Activated naive CD4-positive, alpha-beta T cell (primary cell): ENCODE measurements at places on chromosomes 5 and 9.

DNA sequence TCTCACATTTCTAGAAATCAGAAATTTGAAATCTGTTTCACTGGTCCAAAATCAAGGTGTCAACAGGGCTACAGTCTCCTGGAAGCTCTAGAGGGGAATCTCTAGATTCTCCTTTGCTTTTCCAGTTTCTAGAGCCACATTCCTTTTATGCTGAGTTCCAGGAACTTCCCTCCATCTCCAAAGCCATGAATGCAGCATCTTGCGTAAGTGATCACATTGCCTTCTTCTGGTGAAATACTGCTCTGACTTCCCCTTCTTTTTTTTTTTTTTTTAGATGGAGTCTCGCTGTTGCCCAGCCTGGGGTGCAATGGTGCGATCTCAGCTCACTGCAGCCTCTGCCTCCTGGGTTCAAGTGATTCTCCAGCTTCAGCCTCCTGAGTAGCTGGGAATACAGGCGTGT is 23.8 kb downstream of the GDA start:
- no peak for DNase-seq

DNA sequence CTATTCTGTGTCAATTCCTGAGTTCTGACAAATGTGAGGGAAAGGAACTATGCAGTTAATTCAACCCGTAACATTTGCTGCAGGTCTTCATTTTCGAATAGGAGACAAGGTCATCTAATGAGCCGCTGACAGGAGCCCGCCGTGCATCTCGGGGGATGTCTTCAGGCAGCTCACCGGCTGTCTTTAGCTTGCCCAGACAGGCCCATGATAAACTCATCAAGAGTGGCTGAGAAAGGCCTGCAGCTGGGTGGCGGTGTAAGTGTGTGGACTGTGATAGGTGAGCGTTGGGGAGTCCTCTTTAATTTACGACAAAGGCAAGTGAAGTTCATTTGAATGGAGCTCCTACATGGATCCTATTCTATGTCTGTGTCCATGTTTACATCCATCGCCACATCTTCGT is 190.5 kb downstream of the ADCY2 start:
- DNase-seq: no peak

- no peak for DNase-seq
Measured at GRCh38 chr9:87119328-87119881, 172.1 kb upstream of the GAS1 start.

DNA sequence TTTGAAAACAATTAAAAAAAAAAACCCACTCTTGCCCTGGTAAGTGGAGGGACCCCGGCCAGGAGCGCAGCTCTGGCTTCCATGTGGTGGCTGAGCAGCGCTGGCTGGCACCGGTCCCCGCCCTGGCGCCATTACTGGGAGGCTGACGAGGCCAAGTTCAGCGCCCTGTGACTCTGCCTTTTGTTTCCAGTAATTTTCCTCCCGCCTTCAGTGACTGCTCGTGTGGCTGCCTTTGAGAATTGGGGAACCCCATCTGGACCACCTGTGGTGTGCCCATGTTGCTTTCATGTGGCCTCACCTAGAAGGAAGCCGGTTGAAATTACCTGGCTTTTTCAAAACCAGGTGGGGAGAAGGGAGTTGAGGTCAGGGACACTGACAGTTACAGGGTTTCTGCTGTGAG is 136.1 kb downstream of the GAPVD1 start:
- DNase-seq: no peak

DNA sequence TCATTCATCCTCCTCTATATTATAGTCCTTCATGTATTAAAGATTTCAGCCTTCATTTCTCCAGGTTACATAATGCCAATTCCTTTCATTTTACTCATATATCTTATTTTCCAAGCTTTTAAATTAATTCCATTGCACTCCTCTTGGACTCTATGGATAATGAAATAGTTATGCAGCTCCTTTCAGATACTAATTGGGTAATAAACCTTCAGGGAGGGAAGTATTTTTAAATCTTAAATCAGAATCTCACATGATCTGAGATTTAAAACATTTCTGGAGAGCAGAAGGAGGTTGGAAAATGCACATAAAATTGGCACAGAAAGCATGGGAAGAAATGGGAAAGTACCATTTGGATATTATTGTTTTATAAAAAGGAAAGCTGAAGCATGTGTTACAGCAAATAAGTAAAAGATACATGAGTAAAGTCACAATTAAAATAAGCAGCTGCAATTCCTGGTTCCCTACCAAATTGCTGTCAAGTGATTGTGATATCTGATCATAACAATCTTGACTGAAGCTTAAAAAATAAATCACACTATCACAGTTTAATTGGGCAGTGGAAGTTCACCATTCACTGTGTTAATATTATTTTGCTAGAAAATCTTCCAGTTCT is 257.9 kb upstream of the NREP start:
- DNase-seq: no peak

DNA sequence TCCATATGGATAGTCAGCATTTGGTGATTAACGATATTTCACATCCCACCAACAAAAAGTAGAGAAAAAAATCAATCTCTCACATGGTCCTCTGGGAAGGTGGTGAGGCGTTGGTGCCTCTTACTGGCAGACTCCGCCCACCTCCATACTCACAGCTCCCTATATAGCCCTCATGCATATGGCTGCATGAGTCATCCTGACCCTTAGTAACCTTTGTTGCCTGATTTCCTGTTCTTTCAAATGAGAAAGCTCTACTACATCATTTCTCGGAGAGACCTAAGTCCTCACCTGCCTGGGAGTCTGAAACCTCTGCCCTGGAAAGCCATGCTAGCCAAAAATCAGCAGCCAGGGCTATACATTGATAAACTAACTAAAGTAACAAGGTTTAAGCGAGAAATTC is 33.3 kb upstream of the ABCA1 start:
- DNase-seq: no peak
